ENCODE measurements at places on chromosomes 1 and 21.
A peak's percentile ranks its signal among the peaks of the same experiment; 100 is the strongest.

- no peak for DNase-seq
Measured at GRCh38 chr1:224107282-224107625, 6.7 kb upstream of the FBXO28 start.

- no peak for DNase-seq
Measured at GRCh38 chr1:201714542-201715329, 114.2 kb upstream of the IPO9 start.

- DNase-seq = no peak
Measured at GRCh38 chr1:41581216-41582003, 96.9 kb upstream of the EDN2 start.

DNA sequence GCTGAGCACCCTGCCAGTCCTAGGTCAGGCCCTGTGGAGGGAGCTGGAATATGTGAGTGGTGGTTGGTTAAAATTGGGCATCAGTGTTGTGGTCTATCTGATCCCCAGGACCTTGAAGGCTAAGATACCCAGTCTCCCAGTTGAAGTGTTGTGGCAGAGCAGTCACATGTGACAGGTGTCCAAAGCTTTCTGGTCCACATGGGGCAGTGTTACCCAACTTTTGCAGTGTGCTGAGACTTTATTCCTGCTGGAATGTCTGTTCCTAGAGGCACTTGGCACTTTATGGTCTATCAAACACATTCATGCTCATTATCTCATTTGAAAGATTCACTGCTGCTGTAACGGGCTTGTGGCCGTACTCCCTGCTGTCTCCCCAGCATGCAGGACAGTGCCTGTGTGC is 21.0 kb upstream of the LORICRIN start:
- DNase-seq = no peak

GRCh38 chr1:100538913-100539835 is 1.2 kb downstream of the GPR88 start:
- DNase-seq = no peak

DNA sequence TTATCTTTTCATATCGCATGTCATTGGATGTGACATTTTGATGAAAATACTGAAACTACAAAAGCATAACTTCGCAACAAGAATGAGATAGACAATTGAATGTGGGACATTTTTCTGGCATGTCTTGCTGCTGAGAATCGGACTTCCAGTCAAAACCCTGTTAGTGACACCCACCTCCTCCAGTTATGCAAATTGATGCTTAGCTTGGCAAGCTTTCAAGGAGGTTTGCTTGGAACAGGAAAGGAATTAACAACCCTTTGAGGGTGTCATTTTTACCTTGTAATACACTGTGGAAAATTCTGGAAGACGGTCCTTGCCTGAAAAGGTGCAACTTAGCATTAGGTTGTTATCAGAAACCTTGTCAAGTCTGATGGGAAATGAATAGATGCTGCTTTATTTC is 38.8 kb upstream of the FAM3B start:
- DNase-seq = no peak

DNA sequence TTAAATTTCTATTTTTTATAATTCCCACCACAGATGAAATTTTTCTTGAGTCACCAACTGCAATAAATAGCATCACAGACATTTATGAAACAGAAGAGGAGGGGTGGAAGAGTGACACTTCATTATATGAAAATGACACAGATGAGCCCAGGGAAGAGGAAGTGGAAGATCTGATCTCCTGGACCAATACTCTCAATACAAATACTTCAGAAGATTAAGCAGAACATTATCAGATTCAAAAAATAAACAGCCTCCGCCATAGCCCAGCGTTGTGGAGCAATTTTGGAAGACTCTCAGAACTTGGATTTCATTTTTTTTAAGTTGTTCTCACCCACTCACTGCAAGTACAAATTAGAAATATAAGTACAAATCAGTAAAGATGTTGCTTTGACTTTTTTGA is 63.6 kb downstream of the UBE2U start:
- DNase-seq = no peak

GRCh38 chr1:75165264-75165663 is 31.1 kb downstream of the LHX8 start:
- no peak for DNase-seq

GRCh38 chr1:57796616-57797015 is 372.8 kb upstream of the DAB1 start:
- no peak for DNase-seq

GRCh38 chr1:36239941-36240637 is 15.8 kb downstream of the THRAP3 start:
- DNase-seq = peak; percentile 25

DNA sequence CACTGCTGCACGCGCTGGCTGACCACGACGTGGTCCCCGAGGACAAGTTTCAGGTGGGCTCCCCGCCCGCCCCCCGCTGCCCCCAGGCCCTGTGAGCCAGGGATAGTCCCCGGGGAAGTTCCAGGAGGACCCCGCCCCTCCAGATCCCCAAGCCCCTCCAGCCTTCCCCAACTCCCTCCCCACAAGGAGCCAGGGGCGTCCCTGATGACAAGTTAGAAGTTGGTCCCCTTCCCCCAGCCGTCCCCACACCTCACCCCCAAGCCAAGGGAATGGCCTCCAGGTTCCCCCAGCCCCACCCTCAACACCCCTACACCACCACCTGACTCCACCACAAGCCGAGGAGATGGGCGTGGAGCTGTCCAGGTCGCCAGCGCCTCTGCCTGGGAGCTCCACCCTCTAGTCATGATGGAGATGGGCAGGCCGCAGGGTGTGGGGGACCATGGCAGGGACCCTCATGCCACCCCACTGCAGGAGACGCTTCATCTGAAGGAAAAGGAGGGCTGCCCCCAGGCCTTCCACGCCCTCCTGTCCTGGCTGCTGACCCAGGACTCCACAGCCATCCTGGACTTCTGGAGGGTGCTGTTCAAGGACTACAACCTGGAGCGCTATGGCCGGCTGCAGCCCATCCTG is 525 bp downstream of the AIRE start:
- no peak for DNase-seq

DNA sequence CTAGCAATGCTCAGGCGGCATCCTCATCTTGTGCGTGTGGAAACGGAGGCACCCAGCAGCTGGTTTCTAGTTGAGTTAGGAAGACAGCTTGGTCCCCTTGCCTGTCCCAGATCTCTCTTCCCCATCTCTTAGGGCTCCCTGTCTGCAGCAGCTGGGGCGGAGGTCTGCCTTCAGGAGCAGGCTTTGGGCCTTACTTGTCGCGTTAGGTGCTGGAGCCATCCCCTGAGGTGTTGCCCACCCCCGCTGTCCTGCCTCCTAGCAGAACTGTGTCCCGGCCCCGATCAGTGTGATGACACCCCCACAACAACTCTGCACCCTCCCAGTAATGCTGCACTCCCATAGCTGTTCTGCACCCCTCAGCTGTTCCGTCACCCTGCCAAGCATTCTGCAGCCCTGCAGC is 40.7 kb downstream of the UMODL1 start:
- no peak for DNase-seq

- DNase-seq = no peak
Measured at GRCh38 chr1:219264561-219264960, 90.9 kb downstream of the LYPLAL1 start.

- no peak for DNase-seq
Measured at GRCh38 chr1:53458634-53459033, 565 bp upstream of the DMRTB1 start.

DNA sequence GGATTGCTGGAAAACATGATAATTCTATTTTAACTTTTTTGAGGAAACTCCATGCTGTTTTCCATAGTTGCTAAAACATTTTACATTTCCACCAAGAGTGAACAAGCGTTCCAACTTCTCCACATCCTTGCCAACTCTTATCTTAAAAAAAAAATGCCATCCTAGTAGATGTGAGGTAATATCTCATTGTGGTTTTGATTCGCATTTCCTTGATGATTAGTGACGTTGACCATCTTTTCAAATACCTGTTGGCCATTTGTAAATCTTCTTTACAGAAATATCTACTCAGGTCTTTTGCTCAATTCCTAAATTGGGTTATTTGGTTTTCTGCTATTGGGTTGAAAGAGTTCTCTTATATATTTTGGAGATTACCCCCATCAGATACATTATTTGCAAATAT is 77.4 kb upstream of the CLDN14 start:
- no peak for DNase-seq

GRCh38 chr1:85884372-85885035 is 176.3 kb upstream of the ZNHIT6 start:
- no peak for DNase-seq

DNA sequence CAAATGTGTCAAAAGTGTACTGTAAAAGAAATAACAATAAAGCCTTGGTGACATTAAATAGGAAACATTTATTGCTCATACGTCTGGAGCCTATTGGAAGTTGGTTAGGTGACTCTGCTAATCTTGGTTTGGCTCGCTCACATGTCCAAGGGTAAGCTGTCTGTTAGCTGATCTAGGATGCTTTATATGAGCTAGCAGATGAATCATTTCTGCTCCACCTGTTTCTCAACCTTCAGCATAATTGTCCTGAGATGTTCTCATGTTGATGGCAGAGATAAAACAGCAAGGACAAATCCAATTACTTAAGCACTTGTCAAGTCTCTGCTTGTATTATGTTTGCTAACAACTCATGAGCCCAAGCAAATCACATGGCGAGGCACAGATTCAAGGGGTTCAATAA is 56.0 kb upstream of the CD53 start:
- no peak for DNase-seq

- DNase-seq = no peak
Measured at GRCh38 chr1:60279798-60280197, 206.2 kb upstream of the C1orf87 start.

DNA sequence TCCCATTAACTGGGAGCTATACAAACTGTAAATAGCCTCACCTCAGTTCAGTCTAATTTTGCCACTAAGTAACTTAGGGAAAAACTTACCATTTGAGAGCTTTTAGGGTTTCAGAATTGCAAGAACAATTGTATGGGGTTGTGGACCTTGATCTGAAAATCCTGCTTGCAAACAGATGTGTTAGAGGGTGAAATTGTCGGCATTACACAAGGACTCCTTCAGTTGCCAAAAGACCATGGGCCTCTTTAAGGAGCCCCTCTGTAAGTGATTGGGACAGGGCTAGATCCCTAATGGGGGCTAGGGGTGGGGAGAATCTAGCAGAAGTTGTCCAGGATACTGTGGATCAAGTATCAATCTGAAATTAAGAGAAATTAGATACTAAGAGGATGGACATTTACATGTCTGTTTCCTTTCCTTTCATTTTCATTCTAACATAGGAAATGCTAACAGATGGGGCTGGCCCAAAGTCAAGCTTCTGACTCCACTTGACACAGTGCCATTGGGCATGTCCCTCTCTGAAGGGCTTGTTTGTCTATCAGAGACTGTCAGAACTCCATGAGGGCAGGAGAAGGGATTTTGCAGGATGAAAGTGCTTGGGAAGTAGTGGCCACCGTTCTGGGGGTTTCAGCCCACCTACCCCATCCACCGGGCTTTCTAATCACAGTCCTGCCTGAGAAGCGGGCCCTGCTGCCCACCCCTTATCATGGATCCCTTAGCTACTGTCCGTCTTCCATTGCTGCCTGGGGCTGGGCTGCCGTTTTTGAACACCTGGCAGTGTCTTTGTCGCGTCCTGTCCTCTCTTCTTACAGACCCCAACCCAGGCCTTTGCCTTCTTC is 54.7 kb downstream of the STUM start:
- no peak for DNase-seq

GRCh38 chr21:17590430-17590829 is 22.3 kb downstream of the BTG3 start:
- DNase-seq = no peak

- DNase-seq = no peak
Measured at GRCh38 chr1:103197216-103197615, 88.9 kb upstream of the COL11A1 start.

DNA sequence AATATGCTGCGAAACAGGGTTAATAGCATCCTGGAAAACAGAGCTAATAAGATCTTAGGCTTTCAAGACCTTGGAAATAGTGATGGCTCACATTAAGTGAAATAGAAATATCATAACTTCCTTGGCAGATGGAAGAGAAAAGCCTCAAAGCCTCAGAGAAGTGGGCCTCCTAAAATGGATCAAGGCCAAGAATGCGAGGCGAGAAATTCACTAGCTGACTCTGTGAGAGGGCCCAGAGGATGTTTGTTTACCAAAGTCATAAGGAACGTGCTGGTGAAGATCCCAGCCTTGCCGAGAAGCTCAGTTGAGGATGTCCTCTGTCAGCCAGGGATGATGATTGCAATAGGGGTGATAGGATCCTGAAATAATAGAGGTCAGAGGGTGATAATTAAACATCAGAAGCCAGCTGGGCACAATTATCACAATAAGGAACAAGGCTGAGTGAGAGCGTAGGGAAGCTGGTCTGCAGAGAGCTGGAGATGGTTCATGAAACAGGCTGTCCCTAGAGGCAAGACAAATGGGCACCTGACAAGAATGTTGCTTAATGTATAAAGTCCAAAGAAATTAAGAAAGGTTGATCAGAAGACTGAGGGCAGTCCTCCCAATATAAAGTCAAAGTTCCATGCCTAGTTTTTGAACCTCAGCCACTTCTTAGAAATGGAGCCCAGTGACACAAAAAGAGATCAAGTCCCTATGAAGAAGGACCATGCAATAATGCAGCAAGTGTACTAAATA is 101.7 kb upstream of the COG2 start:
- no peak for DNase-seq

GRCh38 chr1:29502911-29503840 is 266.9 kb downstream of the PTPRU start:
- DNase-seq = peak; percentile 71

- DNase-seq = no peak
Measured at GRCh38 chr1:201316556-201316955, 33.2 kb downstream of the PKP1 start.

DNA sequence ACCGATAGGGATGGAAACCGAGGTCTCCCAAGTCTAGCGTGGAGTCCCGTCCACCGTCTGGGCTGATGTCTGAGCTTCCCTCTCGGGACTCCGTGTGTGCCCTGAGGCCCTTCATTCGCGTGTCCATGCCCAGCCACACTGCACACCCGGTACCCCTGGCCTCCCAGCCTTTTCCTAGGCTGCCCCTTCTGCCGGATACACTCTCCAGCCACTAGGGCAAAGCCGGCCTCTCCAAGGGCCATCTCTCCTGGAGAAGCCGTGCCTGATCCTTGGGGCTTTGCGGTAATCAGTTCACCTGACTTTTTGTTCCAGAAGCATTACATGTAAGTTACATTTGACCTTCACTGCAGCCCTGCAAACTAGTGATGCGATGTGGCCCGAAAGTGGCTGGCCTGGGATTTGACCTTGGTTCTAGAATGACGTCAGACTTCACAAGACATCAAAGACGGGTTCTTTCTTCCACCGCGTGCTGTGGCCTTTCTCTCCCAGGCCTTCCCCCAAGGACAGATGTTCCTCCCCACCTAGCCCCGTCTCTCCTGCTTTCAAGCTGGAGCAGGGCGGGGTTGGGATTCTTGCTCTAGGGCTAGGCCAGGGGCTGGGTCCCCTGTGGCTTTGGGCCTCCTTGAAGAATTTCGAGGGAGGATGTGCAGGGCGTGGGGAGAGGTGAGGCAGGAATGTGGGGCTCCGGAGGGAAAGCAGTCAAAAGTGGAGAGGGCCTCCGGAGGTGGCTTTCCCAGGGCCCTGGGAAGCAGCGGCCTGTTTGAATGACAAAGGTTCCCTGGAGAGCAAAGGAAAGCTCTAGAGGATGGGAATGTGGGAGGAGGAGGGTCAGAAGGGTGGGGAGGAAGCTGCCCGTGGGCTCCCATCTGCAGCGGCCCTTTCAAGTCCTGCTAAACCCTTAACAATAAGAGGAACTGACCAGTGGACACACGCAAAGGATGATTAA is 49.7 kb upstream of the SLC2A1 start:
- DNase-seq = no peak

- DNase-seq = no peak
Measured at GRCh38 chr21:42232176-42232825, 13.4 kb downstream of the ABCG1 start.

- no peak for DNase-seq
Measured at GRCh38 chr1:34266127-34266951, 89.6 kb downstream of the C1orf94 start.
